ENCODE measurements at places on chromosomes 11 and 22.

GRCh38 chr22:27125539-27125938 is 468.2 kb downstream of the MIAT start:
- no peak for DNase-seq

DNA sequence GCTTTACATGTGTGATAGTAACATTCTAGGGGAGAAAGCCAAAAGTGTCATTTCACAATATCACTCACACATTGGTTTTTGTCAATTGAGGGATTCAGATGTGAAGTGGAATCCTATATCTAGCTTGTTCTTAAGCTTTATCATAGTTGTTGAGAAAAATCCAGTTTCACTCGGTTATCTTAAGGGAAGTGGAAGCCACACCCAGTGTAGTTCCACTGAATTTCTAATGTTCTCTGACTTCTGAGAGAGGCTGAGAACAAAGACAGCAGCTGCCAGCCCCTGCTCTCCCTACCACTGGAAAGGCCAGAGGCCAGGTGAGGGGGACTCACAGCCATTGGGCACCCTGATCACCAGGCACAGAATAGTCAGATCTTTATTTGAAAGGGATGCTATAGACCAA is 53.7 kb downstream of the THAP12 start:
- no peak for DNase-seq

DNA sequence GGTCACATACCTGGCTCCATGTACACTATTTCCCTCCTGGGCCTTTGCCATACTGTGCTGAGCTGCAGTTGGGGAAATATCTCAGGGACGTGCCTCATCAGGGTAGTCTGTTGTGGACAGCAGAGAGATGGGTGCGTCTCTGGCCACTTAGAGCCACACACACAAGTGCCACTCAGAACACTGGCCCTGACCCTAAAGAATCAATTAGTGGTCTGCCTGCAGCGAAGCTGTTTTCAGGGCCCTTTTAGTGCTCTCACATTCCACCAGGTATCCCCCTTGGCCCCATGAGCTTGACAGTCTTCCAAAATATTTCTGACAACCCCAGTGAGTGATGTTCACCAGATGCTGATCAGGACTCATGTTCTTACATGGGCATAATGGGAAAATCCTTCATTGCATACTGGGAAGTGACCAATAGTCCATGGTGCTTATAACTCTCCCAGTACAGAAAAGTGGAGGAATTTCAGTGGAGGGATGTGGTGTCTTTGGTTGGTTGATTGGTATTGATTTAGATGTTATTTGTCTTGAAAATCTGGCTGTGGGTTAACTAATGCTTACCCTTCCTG is 66.1 kb downstream of the ME3 start:
- no peak for DNase-seq

GRCh38 chr11:16252373-16252772 is 104.0 kb downstream of the SOX6 start:
- DNase-seq: no peak

- no peak for DNase-seq
Observed at GRCh38 chr11:57126766-57127400, 54.9 kb upstream of the LRRC55 start.

GRCh38 chr11:60767388-60767811 is 10.7 kb downstream of the MS4A15 start:
- DNase-seq: no peak

- DNase-seq: no peak
Observed at GRCh38 chr11:1868636-1869291, 15.9 kb downstream of the LSP1 start.
